ENCODE measurements at places on chromosomes 5 and 9.

- DNase-seq = no peak
These were observed 372.7 kb downstream of the ICE1 start for GRCh38 chr5:5795074-5795771.

DNA sequence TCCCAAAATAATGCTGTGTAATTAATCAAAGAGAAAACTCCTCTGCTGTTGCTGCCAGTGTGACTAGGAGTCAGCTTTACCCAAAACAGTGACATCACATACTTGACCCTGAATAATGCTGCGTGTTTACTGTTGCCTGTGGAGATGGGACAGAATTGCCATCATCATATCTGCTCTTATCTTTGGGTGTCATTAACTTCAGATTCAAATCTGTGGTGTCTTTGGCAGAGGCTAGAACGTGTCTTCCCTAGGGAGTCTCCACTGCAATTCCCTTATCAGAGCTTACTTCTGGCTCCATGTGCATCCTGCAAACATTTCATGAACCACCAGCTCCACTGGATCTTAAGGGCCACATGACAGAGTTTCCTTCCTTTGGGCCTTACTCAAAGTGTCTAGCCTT, 88.9 kb upstream of the MRPS30 start:
- no peak for DNase-seq

- no peak for DNase-seq
These were observed 22.9 kb upstream of the CAVIN4 start for GRCh38 chr9:100554935-100555401.

- no peak for DNase-seq
These were observed 165.9 kb downstream of the ARSB start for GRCh38 chr5:78819166-78819565.

DNA sequence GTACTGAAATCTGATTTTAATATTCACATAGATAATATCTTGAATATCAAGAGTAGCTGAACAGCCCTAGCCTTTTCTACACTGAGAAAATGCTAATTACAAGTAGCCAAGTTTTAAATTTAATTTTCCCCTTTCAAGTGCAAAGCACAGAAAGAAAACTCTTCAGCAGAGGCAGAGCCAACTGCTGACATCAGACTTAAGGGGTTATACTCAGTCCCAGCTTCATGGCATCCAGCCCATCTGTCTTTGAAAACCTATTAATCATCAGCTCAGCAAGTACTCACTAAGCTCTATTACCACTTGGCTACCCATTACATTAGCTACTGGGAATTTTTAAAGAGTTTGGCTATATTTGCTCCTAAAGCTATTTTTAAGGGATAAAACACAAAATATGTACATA, 220.5 kb downstream of the SLC12A2 start:
- no peak for DNase-seq
